ENCODE measurements at places on chromosomes 5 and 9. TPM values are rescaled to one million over a fixed set of nuclear protein-coding genes. Genes with fewer than 3 reads are reported as not detected.
A peak's percentile ranks its signal among the peaks of the same experiment; 100 is the strongest.

- H3K4me1 ChIP-seq, result no peaks in the 10 kb centered on the region
- no peaks in the 10 kb centered on the region for H3K27me3 ChIP-seq
- no peaks in the 10 kb centered on the region for H3K36me3 ChIP-seq
- DNase-seq, result no peak
Measured at GRCh38 chr5:77117161-77117560, 30.1 kb upstream of the ZBED3 start.

IL4 gene
- not detected for total RNA-seq

GFRA3 gene
- 6.3 TPM for total RNA-seq

GRCh38 chr9:121782514-121783110, 131.2 kb downstream of the DAB2IP start:
- H3K27ac ChIP-seq, result peak overlapping the region; percentile 49
- DNase-seq, result no peak
- H3K36me3 ChIP-seq, result peaks cover 65% of the 10 kb centered on the region
- no peaks in the 10 kb centered on the region for H3K27me3 ChIP-seq
- H3K4me1 ChIP-seq, result peaks cover 62% of the 10 kb centered on the region
- H3K4me3 ChIP-seq, result no peak overlapping the region

- H3K27me3 ChIP-seq, result no peaks in the 10 kb centered on the region
- peaks cover 17% of the 10 kb centered on the region for H3K4me1 ChIP-seq
- no peaks in the 10 kb centered on the region for H3K36me3 ChIP-seq
- H3K27ac ChIP-seq, result no peak overlapping the region
- no peak overlapping the region for H3K4me3 ChIP-seq
Measured at GRCh38 chr9:104987743-104988142, 59.8 kb upstream of the ABCA1 start.

ZNF169 gene
- 7.5 TPM for total RNA-seq

DNA sequence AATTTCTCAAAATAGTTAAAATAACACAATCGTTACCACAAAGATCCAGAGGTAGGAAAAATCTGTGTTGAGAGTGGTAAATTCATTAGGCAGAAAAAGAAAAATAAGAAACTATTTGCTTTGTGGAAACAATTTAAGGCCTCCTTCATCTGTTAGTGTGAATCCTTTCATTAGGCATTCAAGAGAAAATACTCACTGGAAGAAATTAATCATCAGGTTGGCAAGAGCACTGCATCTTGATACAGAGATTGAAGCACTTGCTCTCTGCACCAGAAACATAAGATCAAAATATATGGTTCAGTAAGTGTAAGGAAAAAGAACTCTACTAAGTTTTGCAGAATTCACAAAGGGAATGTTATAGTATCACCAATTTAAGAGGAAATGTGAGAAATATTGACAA, 44.4 kb downstream of the TTC39B start:
- no peak overlapping the region for H3K27ac ChIP-seq
- no peak for DNase-seq
- H3K36me3 ChIP-seq, result no peaks in the 10 kb centered on the region

DNA sequence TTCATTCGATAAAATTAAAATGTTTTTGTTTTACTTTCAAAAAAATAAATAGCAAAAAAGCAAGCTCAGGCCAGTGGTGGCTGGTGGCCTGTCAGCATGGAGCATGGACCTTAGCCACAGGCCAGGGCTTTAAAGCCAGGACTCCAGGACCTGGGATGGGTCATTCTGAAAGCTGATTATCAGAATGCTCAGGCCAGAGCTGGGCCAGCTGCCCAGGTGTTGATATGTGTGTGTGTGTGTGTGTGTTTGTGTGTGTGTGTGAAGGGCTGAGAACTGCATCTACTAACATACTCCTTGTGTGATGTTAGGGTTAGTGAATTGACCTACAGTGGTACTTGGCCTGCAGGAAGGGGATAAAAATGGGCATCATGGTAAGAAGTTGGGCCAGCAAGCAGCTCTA, 21.5 kb downstream of the PALM2AKAP2 start:
- no peaks in the 10 kb centered on the region for H3K36me3 ChIP-seq
- no peaks in the 10 kb centered on the region for H3K4me1 ChIP-seq
- no peak overlapping the region for H3K4me3 ChIP-seq
- H3K27me3 ChIP-seq, result no peaks in the 10 kb centered on the region

DNA sequence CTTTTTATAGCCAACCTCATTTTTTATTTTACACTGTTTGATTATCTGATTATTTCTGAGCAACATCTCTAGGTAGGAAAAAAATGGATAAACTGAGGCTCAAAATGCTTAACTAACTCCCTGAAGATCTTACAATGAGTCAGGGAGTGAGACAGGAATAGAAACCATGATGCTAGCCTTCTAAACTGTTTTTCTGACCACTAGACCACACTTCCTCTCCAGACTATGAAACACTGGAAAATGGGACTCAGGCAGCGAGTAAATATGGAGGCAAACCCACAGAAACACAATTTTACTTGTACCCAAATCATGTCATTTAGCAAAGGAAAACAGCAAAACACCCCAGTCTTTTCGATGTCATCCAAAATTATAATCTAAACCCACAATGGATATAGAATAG, 129.9 kb upstream of the ANKH start:
- H3K36me3 ChIP-seq, result no peaks in the 10 kb centered on the region
- H3K4me1 ChIP-seq, result no peaks in the 10 kb centered on the region
- no peak overlapping the region for H3K27ac ChIP-seq
- no peaks in the 10 kb centered on the region for H3K27me3 ChIP-seq
- DNase-seq, result no peak

SAXO1 gene
- total RNA-seq, result 0.17 TPM

DRD1 gene
- total RNA-seq, result 1.6 TPM
